A549 treated with GW870086 at 1 μM for 4 hours (cell line): ENCODE measurements at places on chromosomes 7 and 10. TPM values are rescaled to one million over a fixed set of nuclear protein-coding genes. Genes with fewer than 3 reads are reported as not detected.

CELF2 gene
- 0.02 to 0.16 TPM (median 0.06 TPM) in 4 of 5 replicates, not detected in the other for total RNA-seq

CPA4 gene
- total RNA-seq, result 3.2 to 5.4 TPM (median 4.7 TPM) in 5 replicates

ATG9B gene
- total RNA-seq, result 0.31 to 1.3 TPM (median 0.58 TPM) in 5 replicates

BMPER gene
- total RNA-seq, result 4.3 to 7.3 TPM (median 5.1 TPM) in 5 replicates

NACAD gene
- total RNA-seq, result 0.10 to 0.28 TPM (median 0.23 TPM) in 5 replicates

TRIL gene
- not detected in 5 replicates for total RNA-seq

KNDC1 gene
- total RNA-seq, result 0.61 to 2.0 TPM (median 1.1 TPM) in 5 replicates

GNAI1 gene
- 28.5 to 34.6 TPM (median 30.9 TPM) in 5 replicates for total RNA-seq

SPRN gene
- total RNA-seq, result 0.18 to 0.47 TPM (median 0.25 TPM) in 5 replicates

HTR5A gene
- not detected in 5 replicates for total RNA-seq

ZNF282 gene
- total RNA-seq, result 17.0 to 24.9 TPM (median 24.6 TPM) in 5 replicates

IPMK gene
- 2.0 to 3.9 TPM (median 3.3 TPM) in 5 replicates for total RNA-seq

ASZ1 gene
- total RNA-seq, result not detected in 5 replicates

SNCG gene
- 10.0 to 15.0 TPM (median 13.9 TPM) in 5 replicates for total RNA-seq

CLRN3 gene
- total RNA-seq, result not detected in 5 replicates

GPR22 gene
- not detected in 5 replicates for total RNA-seq

AGR3 gene
- total RNA-seq, result not detected in 5 replicates

CUBN gene
- total RNA-seq, result 0.02 to 0.23 TPM (median 0.17 TPM) in 4 of 5 replicates, not detected in the other

ATAD1 gene
- 35.9 to 44.6 TPM (median 44.2 TPM) in 5 replicates for total RNA-seq

LOXL4 gene
- 1.1 to 1.6 TPM (median 1.5 TPM) in 5 replicates for total RNA-seq

TRIM24 gene
- total RNA-seq, result 6.3 to 8.3 TPM (median 7.0 TPM) in 5 replicates
